SK-N-SH (cell line): ENCODE measurements at places on chromosomes 11 and 22.
A peak's percentile ranks its signal among the peaks of the same experiment; 100 is the strongest.

GRCh38 chr11:44657836-44658505, 68.8 kb upstream of the TSPAN18 start:
- no peak for DNase-seq

- DNase-seq, result no peak
Observed at GRCh38 chr22:45290410-45290936, 5.7 kb downstream of the UPK3A start.

DNA sequence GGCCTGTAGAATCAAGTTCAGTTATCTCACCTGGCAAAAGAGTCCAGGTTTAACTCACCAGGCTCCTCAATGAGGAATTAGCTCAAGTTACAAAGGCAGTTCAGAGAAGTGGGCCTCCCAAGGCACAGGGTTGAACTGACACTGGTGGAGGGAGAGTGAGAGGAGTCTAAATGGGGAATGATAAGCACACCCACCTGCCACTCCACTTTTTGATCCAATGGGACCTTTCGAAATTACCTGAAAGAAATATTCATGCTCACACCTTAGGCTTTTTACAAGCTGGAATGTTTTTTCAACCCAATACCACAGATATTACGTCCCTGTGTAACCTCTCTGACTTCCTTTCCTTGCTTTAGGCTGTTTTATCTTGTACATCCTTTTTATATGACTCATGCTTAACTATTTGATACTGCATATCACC, 642.7 kb upstream of the TENM4 start:
- DNase-seq, result no peak

GRCh38 chr22:44316393-44317122, 3.8 kb upstream of the SHISAL1 start:
- DNase-seq, result no peak

- peak; percentile 52 for DNase-seq
Observed at GRCh38 chr11:34194576-34195335, 89.3 kb downstream of the NAT10 start.

DNA sequence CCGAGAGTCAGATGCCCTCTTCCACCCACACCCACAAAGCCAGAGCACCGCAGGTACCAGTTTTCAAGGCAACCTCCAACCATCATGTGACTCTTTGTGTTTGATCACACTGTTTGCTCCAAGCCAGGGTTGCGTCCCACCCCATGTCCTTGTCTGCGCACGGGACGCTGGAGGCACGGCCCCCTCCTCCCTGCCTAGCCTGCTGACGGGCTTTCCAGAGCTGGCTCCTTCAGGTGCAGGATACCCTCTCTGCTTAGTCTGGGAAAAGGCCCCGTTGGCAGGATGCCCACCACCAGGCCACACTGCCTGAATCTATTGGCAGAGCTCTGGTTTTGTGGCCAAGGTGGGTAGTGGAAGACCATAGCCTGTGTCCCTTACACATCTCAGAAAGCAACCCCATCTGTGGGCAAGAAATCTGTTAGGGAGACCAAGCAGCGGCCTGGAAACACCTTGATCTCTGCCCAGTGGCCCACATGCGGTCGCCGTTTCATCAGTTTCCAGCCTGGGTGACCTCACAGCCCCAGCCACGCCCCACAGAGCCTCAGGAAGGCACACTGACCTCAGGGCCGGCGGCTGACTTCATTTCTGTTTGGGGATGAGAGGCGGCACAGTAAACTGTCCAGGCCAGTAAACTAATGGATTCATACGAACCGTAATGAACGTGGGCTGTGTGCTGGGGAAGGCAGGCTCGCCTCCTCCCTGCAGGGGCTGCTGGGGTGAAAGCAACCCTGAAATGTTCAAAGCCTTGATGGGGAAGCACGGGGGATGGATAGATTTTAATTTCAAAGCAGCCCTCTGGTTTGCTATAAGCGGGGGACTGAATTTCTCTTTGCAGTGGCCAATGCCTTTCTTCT, 25.8 kb downstream of the CDPF1 start:
- no peak for DNase-seq

- no peak for DNase-seq
Observed at GRCh38 chr22:33620085-33620484, 300.2 kb downstream of the LARGE1 start.

GRCh38 chr22:24099666-24100065, 81.6 kb upstream of the SUSD2 start:
- no peak for DNase-seq

GRCh38 chr22:31378123-31378522, 21.3 kb upstream of the DRG1 start:
- DNase-seq, result no peak

DNA sequence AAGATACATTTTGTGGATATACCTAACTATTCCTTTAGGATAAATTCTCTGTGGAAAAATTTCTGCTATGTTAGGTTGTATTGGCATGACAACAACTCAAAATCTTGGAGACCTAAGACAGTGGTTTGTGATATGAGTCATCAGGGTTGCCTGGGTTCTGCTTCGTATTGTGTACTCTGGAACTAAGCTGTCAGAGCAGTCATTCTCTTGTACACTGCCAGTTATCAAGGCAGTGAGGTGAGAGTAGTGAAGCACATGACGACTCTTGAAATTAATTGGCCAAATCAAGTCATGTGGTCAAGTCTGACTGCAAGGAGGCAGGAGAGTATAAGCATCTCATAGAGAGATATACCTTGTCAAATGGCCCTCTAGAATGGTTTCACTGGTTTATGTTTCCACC, 104.4 kb downstream of the FANCF start:
- DNase-seq, result no peak

DNA sequence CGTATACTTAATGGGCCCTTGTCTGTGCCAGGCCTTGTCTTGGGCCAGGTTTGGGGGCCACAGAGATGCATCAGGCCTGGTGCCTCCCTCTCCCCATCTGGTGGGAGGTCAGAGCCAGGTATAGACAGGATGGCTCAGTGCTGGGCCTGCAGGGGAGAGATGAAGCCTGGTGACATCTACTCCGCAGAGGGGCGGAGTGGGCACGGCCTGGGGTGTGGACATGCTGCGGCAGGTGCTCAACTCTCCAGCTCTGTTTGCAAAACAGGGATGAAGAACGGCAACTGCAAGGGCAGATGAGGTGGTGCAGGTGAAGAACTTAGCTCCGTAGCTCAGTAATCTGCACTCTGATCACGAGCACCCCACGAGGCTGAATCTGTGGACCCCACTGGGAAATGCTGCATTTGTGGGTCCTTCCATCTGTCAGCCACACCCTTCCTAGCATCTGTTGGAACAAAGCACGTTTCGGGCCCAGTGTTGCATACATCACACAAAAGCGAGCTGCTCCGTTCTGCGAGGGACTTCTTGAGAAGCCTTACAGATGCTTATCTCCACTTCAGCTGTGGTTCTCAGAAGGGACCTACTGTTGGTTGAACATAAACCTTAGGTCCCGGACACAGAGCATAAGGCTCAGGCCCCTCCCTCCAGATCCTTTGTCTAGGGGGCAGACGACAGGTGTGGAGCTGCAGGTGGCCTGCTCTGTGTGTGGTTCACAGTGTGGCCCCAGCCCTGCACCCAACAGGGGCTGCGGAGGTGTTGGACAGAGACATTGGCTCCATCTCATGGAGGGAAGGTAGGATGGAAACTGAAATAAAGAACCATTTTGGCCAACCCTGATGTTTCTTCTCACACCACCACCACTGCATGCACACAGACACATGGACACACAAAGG, 78.3 kb downstream of the LRRC32 start:
- no peak for DNase-seq

- DNase-seq, result no peak
Observed at GRCh38 chr11:129894278-129895125, 876 bp downstream of the NFRKB start.

- DNase-seq, result no peak
Observed at GRCh38 chr11:3707176-3707575, 36.0 kb upstream of the CHRNA10 start.

GRCh38 chr11:112318661-112319060, 58.0 kb upstream of the PLET1 start:
- no peak for DNase-seq

DNA sequence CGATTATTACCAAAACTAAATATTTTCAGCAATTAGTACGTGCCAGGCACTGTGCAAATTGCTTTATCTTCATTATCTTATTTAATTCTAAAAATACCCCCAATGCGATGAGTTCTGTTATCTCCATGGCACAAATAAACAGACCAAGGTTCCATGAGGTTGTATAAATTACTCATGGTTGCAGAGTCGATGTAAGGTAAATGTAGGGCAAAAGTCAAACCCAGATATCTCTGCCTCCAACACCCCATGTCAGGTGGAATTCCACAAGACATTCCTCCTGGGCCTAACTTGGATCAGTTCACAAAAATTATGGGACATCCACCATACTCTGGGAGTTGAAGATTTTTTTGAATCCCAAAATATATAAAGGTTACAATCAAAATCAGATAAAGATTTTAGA, 43.7 kb downstream of the ISX start:
- DNase-seq, result no peak

GRCh38 chr11:29166306-29166705, 850.5 kb downstream of the KCNA4 start:
- no peak for DNase-seq

GRCh38 chr22:23110922-23111527, 30.8 kb downstream of the RSPH14 start:
- no peak for DNase-seq

GRCh38 chr11:35313760-35314153, 105.6 kb downstream of the SLC1A2 start:
- no peak for DNase-seq

DNA sequence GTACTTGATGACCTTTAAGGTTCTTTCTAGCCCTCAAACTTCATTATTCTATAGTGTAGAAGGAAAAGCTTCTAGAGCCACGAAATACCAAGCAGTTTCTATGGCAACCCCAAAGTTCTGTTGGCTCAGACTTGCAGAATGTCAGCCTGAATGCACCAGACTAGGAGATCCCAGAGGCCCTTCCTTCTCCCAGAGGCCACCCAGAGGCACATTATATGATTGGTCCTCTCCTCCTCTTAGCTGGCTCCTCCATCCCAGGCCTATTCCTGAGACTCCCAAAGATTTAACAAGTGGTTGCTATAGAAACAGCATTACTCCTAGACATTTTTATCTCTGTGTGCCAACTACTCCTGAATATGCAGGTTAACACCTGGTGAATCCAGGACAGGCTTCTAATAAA, 69.2 kb upstream of the CCDC90B start:
- no peak for DNase-seq

DNA sequence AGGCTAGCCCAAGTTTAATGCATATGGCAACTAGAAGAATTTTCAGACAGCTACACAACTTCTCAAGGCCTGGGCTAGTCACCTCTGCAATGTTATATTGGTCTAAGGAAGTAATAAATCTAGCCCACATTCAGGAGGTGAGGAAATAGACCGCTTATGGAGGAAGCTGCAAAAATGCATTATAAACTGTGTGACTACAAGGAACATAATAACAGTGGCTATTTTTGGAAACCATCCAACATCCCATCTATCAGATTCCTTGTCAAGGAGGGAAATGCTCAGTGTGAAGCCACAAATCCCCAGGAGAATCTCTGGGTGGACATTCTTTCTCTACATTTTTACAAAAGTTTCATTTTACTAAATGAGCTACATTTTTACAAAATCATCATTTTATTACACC, 76.1 kb downstream of the BBOX1 start:
- DNase-seq, result no peak
